ENCODE measurements at places on chromosomes 1 and 21.

DNA sequence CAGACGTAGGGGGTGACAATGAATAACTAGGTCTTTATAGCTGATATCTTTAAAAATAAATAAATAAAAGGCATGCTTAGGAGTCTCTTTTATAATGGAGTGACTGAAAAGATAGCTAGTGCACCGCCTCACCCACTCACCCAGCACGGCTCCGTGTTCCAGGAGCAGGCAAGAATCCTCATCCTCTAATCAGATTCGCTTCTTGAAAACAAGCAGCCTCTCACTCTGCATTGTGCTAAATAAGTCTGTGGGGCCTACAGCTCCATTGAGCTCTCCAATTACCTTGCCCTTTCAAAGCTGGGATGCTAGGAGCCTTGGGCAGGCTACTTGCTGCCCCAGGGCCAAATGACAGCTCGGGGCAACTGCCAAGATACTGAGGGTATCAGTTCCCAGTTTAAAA lies 91.5 kb downstream of the TIAM1 start:
- DNase-seq, result no peak

DNA sequence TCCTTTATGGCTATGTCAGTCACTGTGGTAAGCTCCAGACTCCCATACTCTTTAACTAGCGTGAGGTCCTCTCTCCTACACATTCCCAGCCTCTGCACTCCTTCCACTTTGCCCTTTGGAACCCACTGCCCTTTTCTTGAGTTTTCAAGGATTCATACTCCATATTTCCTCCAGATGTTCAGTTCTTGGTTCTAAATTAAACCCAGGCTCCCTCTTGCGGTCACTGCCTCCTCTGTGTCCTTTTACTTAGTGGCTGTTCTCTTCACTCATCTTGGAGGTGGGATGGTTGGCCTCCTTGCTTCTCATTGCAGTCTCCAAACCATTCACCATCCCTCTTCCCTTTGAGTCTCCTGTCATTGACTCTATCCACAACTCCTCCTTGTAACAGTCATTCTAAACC lies 208.1 kb downstream of the TGFB2 start:
- no peak for DNase-seq

DNA sequence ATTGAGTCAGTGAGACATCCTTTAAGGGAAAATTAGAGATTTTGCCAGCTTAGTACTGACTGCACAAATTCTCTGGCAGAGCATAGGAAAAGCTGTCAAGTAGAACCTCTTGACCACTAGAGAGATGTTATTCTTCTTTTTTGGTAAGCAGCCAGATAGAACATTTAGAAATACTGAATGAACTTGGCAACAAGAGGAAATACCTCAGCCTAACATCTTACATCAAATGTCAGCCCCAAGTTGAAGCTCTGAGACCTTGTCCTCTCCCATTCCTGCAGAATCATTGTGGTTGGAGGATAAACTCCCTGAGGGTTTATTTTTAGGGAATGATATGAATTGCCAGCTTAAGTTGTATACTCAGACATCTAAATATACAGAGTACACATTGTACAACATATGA lies 53.5 kb downstream of the MIGA1 start:
- DNase-seq, result no peak

DNA sequence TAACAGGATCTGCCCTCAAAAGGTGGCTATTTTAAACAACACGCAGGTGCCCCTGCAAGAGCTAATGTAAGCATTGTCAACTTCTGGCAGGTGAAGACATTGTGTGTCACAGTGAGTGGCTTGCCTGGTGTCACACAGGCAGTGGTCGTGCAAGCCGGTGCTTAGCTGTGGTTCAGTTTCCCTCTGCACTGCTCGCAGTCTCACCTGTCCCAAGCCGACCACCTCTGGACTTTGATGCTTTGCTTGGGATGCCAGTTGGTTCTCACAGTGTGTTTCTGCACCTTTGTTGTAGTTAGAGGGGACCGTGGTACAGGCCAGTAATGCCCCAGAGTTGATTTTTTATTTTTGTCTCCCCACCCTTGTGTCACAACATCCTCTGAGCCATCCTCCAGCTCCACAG lies 85.2 kb downstream of the UCK2 start:
- no peak for DNase-seq

GRCh38 chr1:184463680-184464079 lies 76.9 kb downstream of the C1orf21 start:
- no peak for DNase-seq

- DNase-seq, result no peak
Measured at GRCh38 chr1:100683448-100684349, 35.8 kb upstream of the VCAM1 start.
